ENCODE measurements at places on chromosomes 4 and X.

DNA sequence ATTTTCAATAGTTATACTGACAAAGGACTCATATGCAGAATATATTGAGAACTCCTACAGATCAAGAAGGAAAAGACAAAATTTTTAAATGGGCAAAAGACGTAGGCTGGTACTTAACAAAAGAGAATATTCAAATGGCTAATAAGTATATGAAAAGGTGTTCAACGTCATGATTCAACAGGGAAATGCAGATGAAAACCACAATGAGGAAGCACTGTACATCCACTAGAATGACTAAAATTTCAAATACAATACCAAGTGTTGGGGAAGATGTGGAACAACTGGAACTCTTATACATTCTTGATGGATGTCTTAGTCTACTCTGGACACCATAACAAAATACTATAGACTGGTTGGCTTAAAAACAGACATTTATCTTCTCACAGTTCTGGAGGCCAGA lies 1.3 kb upstream of the MRFAP1L1 start:
- no peak for DNase-seq

DNA sequence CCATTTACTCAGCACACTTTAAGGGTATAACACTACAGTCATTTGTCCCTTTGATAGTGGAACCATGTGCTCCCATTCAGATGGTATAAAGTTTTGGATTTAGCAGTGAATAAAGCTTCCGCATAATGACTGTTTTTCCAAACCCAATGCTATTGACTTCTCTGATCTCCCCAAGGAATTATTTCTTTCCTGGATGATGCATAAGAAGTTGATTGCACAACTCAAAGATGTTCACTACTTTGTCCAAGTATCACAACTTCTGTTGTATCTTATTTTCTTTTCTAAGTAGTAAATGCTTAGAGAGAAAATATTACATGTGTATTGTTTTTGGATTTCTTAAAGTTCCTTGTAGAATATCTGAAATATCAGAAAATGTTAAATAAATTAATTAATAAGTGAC lies 300.2 kb downstream of the GPM6A start:
- no peak for DNase-seq

- no peak for DNase-seq
These were observed 1.6 kb upstream of the ZC4H2 start for GRCh38 chrX:64977830-64978229.

DNA sequence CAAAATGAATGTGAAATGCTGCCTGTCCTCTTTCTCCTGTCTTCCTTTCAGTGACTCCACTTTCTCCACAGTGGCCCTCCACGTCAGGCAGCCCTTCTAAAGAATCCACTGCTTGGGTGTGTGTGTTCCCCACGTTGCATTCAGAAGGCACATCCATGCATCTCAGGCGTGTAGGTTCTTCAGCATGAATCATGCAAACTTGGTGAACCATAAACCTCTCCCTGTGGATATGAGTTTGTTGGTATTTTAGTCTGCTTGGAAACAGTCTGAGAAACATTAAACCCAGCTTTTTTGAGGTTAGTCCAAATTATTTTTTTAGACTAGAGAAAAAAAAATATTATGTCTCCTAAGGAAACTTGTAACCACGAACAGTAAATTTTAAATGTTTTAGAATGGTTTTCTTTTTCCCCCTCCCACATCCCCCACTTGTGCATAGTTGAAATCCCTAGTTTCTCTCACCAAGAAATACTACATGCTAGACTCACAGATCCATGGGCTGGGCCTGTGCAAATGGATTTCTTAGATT lies 251.6 kb downstream of the CBR4 start:
- peak; percentile 95 for DNase-seq

DNA sequence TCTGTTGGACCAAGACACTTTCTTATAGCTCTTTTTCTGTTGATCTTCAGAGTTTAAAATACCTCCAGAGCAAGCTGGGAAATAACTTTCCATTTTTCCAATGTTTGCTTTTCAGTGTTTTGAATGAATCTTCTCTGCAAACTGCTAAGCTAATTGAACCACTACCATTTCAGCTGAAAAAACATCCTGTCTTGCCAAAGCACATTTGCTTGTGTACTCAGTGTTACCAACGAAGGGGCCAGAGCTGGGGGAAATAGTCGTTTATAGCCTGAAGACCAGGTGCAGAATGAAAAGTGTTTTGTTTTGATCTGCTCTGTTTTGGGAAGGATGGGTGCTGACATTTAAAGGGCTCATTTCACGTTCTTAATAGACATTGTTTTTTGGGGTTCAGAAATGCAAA lies 88.4 kb upstream of the CLNK start:
- no peak for DNase-seq

DNA sequence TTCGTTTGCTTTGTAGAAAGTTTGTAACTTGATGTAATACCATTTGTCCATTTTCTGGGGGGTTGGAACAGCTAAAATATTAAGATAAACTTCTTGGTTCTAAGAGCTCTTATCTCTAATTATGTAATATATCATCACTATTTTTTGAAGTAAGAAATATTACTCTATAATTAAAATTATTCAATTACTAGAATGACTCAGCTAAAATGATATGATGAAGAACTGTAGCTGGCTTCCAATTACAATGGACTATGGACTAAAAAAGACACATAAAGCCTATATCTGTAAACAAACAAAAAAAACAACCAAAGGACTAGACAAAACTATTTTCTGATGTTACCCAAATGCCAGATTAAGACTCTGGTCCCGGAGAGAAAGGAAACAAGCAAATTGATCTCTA lies 569.4 kb downstream of the PCDH18 start:
- DNase-seq = no peak

- DNase-seq = peak; percentile 20
These were observed 902 bp downstream of the KLHL4 start for GRCh38 chrX:87518504-87518903.

DNA sequence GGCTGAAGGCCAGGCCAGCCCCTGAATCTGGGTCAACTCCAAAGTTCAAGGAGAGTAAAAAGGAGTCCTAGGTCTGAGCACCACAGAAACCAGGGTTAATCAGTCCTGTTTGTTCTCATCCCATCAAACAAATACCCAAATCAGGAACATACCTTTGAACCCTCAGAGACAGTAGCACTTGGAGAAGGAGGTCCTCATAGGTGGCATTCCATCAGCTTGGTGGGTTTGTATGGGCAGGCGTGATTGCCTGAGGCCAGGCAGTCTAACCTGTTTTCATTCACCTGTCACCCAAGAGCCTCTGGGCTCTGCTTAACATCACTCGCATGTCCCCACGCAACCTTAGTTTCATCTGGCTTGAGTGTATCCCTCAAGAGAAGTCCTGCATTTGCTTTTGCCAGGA lies 17.5 kb upstream of the MBTPS2 start:
- no peak for DNase-seq

DNA sequence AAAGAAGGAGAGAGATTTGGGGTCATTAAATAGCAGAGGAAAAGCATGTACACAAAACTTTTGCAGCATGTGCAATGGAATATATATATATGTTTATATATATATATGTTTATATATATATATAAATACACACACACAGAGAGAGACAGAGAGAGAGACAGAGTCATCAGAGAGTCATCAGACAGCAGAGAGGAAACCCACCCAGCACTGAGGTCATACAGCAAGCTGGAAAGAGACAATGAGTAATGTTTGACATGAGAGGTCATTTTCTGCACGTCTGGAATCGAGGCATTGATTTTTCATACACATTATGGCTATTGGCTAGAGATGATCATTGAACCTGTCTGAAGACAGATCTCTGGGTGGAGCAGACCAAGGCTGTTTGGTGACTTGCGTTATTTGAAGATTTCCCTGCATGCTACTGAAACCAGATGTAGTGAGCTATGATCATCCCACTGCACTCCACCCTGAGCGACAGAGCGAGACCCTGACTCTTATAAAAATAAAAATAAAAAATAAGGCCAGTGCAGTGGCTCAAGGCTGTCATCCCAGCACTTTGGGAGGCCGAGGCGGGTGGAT lies 48.8 kb upstream of the SHOX start:
- DNase-seq = no peak

Data from astrocyte (in vitro differentiated cells and primary cell).